ENCODE measurements at places on chromosomes 1 and 21. TPM values are rescaled to one million over a fixed set of nuclear protein-coding genes. Genes with fewer than 3 reads are reported as not detected.

DNA sequence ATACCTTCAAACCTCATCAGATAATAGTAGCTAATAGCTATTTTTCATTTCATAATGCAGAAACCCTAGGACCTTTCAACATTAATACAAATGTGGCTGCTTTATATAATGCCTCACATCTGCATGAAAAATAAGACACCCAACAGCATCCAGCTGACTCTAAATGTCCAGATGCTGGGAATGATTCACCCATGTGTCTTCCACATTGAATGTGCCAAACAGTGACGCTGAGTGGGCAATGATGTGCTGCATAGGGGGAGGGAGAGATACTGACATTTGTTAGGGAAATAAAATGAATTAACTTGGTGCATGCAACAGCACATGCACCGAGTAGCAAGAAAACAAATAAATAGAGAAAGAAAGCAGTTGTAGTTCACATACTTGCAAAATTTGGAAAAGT, 199.3 kb downstream of the DSCAM start:
- no peaks in the 10 kb centered on the region for H3K4me1 ChIP-seq
- H3K4me3 ChIP-seq, result no peak overlapping the region
- no peaks in the 10 kb centered on the region for H3K27me3 ChIP-seq
- no peak for DNase-seq

DNA sequence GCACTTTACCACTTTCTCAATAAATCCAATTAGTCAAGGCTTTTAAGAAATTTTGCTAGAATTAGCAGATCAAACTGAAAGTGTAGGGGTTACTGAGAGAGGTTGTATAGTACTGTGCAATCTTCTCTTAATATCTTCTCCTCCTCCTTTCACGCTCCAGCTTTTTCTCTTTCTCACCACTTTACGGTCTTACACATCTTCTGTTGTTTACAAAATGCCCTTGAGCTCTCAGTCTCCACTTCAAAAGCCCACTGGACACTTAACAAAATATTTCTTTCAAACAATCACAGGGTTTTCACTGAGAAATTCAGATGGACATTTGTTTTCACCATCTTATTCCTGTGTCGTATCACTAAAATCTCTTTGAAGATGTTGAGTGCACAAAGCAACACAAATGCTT, 678.2 kb downstream of the ADGRL2 start:
- H3K36me3 ChIP-seq, result no peaks in the 10 kb centered on the region
- no peak overlapping the region for H3K4me3 ChIP-seq
- no peak overlapping the region for H3K27ac ChIP-seq

DNA sequence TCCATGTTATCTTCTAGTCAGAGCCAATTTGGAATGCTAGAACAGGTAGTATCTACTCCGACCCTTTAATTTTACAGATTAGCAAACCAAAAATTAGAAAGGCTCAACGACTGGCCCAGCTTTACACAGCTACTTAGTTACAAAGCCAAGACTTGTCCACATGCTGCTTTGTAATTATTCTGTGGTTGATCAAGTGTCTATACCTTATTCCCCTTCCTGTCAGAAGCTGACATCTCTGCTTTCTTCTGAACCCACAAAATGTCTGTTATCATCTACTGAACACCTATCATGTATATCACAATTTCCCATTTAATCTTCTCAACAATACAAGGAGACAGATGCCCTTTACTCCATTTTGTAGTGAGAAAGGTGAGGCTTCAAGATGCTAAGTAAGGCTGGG, 15.6 kb downstream of the TGFBR3 start:
- no peak overlapping the region for H3K4me3 ChIP-seq
- H3K4me1 ChIP-seq, result peaks cover 14% of the 10 kb centered on the region
- H3K27ac ChIP-seq, result no peak overlapping the region
- no peaks in the 10 kb centered on the region for H3K36me3 ChIP-seq

- no peaks in the 10 kb centered on the region for H3K27me3 ChIP-seq
- H3K4me1 ChIP-seq, result peaks cover 20% of the 10 kb centered on the region
- H3K36me3 ChIP-seq, result no peaks in the 10 kb centered on the region
- H3K27ac ChIP-seq, result no peak overlapping the region
- no peak overlapping the region for H3K4me3 ChIP-seq
- no peak for DNase-seq
Measured at GRCh38 chr1:64539289-64539688, 69.4 kb downstream of the CACHD1 start.

DNA sequence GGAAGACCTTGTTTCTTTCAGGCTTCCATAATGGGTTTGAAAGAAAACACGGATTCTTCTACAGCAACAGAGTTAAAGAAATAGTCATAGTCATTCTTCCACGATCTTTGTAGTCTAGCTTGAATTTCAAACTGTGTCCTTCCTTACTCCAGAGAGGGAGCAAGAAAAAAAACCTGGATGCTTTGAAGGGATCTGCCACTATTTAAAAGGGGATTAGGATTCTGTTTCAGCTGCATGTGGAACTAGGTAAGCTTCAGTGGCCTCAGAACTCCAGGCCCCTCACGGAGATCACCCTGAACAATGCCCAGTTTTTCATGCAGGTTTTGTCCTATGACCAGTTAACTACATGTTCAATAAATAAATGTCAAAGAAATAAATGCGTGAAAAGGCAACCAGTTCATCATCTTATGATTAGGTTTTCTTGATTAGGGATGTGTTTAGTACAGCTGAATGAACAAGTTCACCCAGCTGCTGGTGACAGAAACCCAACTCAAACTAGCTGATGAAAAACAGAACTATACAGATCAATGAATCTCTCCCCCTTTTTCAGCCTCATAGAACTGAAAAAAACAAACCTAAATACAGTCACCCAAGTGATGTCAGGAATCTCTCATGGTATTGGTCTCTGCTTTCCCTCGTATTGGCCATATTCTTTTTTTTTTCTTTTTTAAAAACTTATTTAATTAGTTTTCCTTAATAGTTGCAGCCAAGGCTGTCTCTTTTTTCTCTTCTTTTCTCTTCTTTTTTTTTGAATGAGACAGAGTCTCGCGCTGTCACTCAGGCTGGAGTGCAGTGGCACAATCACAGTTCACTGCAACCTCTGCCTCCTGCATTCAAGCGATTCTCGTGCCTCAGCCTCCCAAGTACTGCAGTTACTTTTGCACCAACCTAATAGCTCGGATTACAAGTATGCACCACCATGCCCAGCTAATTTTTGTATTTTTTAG, 14.6 kb upstream of the MPZL1 start:
- H3K4me3 ChIP-seq, result no peak overlapping the region
- no peak for DNase-seq
- H3K27me3 ChIP-seq, result 0 out of 2 replicates have a peak, but pooled peaks cover 3% of the 10 kb centered on the region
- no peaks in the 10 kb centered on the region for H3K36me3 ChIP-seq
- H3K4me1 ChIP-seq, result no peaks in the 10 kb centered on the region

GRCh38 chr1:184068354-184068753, 16.8 kb downstream of the TSEN15 start:
- no peak overlapping the region for H3K27ac ChIP-seq
- no peak for DNase-seq

- H3K27ac ChIP-seq, result no peak overlapping the region
- H3K4me3 ChIP-seq, result no peak overlapping the region
- no peaks in the 10 kb centered on the region for H3K36me3 ChIP-seq
- no peaks in the 10 kb centered on the region for H3K27me3 ChIP-seq
- H3K4me1 ChIP-seq, result peaks cover 24% of the 10 kb centered on the region
Measured at GRCh38 chr1:8472668-8473067, 154.8 kb downstream of the SLC45A1 start.

- no peak overlapping the region for H3K27ac ChIP-seq
- H3K27me3 ChIP-seq, result peaks cover 4% of the 10 kb centered on the region
- 0 out of 2 replicates have a peak, but pooled peaks cover 4% of the 10 kb centered on the region for H3K4me1 ChIP-seq
- no peaks in the 10 kb centered on the region for H3K36me3 ChIP-seq
Measured at GRCh38 chr1:199089393-199090122, 450.7 kb downstream of the PTPRC start.

GRCh38 chr1:17551755-17552234, 12.3 kb downstream of the ARHGEF10L start:
- H3K36me3 ChIP-seq, result no peaks in the 10 kb centered on the region
- DNase-seq, result peak; percentile 89
- no peak overlapping the region for H3K4me3 ChIP-seq
- H3K27me3 ChIP-seq, result no peaks in the 10 kb centered on the region
- H3K27ac ChIP-seq, result peak overlapping the region; percentile 31
- peaks cover 35% of the 10 kb centered on the region for H3K4me1 ChIP-seq

DNA sequence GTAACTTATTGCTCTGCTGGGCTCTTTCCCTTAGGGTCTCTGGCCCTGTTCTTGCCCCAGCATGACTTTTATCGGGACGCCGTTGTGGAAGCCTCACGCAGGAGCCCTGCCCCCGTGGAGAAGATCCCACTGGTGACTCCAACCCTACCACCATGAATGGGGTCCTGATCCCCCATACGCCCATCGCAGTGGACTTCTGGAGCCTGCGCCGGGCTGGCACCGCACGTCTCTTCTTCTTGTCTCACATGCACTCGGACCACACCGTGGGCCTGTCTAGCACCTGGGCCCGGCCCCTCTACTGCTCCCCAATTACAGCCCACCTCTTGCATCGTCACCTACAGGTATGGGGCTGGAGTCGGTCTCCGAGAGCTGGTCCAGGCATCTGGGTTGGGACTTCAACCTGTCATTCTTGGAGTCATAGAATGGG, 322 bp downstream of the DCLRE1B start:
- H3K36me3 ChIP-seq, result peaks cover 8% of the 10 kb centered on the region
- peak; percentile 23 for DNase-seq
- H3K27ac ChIP-seq, result peak overlapping the region; percentile 52
- H3K27me3 ChIP-seq, result no peaks in the 10 kb centered on the region

GRCh38 chr1:231606712-231607111, 19.9 kb upstream of the DISC1 start:
- no peaks in the 10 kb centered on the region for H3K27me3 ChIP-seq
- peak; percentile 38 for DNase-seq
- no peaks in the 10 kb centered on the region for H3K36me3 ChIP-seq

Gene ADAM30
- not detected for total RNA-seq

DNA sequence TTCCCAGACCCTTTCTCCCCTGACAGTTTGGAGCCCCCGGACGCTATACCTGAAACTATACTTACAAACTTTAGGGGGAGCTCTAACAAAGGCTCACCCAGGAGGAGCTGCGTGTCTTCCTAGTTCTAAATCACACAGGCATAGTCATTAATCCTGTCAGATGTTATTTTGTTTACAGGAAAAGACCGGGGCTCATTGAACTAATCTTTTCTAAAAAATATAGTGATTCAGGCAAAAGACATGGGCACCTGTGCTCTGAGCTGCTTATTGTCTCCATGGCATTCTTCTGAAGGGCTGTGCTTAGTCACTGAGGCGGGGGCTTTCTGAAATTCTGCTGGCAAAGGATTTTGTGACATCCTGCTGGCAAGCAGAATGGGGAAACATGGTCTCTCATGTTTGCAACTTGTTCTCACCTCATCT, 1577.0 kb downstream of the NCAM2 start:
- no peaks in the 10 kb centered on the region for H3K4me1 ChIP-seq
- no peaks in the 10 kb centered on the region for H3K36me3 ChIP-seq
- H3K27me3 ChIP-seq, result no peaks in the 10 kb centered on the region
- no peak overlapping the region for H3K4me3 ChIP-seq
- H3K27ac ChIP-seq, result no peak overlapping the region
- DNase-seq, result no peak

Gene OLFM3
- total RNA-seq, result not detected

DNA sequence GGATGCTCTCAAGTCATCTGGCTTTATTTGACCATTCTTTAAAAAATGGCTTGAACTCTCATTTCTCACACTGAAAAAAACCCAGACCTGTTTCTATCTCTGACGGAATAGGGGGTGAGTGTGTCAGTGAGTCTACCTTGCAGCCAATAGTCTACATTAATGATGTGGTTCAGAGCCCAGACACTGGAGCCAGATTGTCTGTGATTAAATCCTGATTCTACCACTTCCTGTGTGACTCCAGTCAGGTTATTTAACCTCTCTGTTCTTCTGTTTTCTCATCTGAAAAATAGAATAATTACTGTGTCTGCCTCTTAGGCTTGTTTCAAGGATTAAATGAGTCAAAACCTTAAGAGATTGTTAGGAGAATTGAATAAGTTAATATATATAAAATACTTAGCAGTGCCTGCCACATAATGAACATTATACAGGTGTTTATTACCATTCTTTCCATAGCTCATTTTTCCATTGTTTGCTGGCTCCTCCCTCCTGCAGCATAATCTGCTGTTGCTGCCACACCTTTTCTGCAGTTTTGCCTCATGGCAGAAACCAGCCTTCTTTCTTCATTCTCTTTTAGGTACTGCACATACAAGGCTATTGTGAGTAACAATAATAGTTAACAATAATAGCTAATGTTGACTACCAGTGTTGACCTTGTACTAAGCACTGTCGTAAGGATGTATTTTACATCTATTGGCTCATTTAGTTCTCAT, 157.6 kb upstream of the IVNS1ABP start:
- no peaks in the 10 kb centered on the region for H3K36me3 ChIP-seq
- no peak overlapping the region for H3K27ac ChIP-seq
- no peak overlapping the region for H3K4me3 ChIP-seq
- 0 out of 2 replicates have a peak, but pooled peaks cover 3% of the 10 kb centered on the region for H3K4me1 ChIP-seq

Gene KIF2C
- total RNA-seq, result 14.2 TPM

Gene KIF14
- total RNA-seq, result 5.4 TPM

DNA sequence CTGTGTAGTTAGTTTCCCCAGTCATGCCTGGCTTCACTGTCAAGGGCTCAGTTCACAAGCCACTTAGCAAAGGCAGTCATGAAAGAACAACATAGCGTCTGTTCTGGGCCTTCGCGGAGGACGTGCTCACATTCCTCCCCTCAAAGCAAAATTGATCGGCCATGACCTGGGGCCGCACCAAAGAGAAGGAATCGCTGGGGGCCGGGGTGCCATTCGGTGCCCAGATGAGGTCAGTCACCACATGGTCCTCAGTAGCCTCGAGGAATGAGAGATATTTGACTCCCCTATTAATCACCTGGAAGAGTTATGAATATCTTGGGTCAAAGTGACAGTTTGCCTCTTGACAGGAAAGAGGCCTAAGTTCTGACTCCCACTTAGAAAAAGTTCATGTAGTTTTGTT, 251.1 kb upstream of the JUN start:
- no peaks in the 10 kb centered on the region for H3K36me3 ChIP-seq
- no peak for DNase-seq
- H3K4me3 ChIP-seq, result no peak overlapping the region
- peaks cover 2% of the 10 kb centered on the region for H3K4me1 ChIP-seq
- H3K27me3 ChIP-seq, result no peaks in the 10 kb centered on the region
- no peak overlapping the region for H3K27ac ChIP-seq

Gene SMCP
- total RNA-seq, result not detected

- H3K4me3 ChIP-seq, result no peak overlapping the region
- H3K36me3 ChIP-seq, result no peaks in the 10 kb centered on the region
- no peaks in the 10 kb centered on the region for H3K4me1 ChIP-seq
- DNase-seq, result no peak
Measured at GRCh38 chr1:180600343-180600742, 31.5 kb upstream of the XPR1 start.

Gene CD247
- total RNA-seq, result not detected

- H3K27me3 ChIP-seq, result peaks cover 16% of the 10 kb centered on the region
- no peak for DNase-seq
- H3K4me3 ChIP-seq, result no peak overlapping the region
- H3K27ac ChIP-seq, result no peak overlapping the region
- H3K36me3 ChIP-seq, result no peaks in the 10 kb centered on the region
Measured at GRCh38 chr1:26159743-26160039, 812 bp downstream of the FAM110D start.

GRCh38 chr1:76066394-76066793, 8.2 kb upstream of the ST6GALNAC3 start:
- no peak overlapping the region for H3K4me3 ChIP-seq
- no peaks in the 10 kb centered on the region for H3K27me3 ChIP-seq
